Aorta (tissue), 5 donors: ENCODE measurements at places on chromosomes 4 and X.

- no peak for DNase-seq
Observed at GRCh38 chr4:148790691-148791090, 348.5 kb upstream of the NR3C2 start.

GRCh38 chrX:107718156-107718621 lies 57.4 kb downstream of the TSC22D3 start:
- DNase-seq, result peak; percentile 76

DNA sequence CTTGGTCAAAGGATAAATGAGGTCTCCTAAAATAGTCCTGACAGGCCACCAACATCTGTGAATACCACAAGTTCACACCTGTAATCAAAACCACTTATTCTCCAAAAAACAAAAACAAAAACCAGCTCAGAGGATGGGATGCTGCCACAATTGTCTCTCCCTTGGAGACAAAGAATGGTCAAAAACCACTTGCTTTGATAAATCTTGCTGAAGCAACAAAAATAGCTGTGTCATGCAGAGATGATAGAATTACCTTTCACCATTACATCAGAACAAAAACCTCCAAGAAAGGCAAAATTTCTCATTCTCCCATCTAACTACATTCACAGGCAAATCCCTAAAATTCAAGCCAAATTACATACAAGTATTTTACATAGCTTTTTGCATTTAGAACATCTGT lies 180.4 kb downstream of the MAML3 start:
- no peak for DNase-seq

DNA sequence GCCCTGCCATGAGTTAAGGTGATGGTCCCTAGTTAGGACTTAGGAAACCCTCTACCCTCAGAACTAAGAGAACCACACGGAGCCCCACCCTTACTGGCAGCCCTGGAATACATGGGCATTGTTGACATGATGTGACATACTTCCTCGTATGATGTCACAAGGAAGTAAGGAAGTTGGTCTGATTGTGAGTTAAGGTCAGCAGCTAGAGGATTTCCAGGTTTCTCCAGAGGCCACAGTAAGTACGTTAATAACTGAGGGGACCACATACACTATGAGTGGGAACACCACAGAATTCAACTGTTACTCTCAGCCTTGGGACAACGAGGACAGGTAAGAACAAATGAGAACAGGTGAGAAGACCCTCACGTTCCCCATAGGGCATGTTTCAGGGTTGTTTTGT lies at the start of gene MAGEB5:
Gene MAGEB5 (plus strand): TSS at position 301 of the 400 bp plus-strand sequence. CDS start 1,133 bp downstream, outside the sequence.
- DNase-seq, result no peak

DNA sequence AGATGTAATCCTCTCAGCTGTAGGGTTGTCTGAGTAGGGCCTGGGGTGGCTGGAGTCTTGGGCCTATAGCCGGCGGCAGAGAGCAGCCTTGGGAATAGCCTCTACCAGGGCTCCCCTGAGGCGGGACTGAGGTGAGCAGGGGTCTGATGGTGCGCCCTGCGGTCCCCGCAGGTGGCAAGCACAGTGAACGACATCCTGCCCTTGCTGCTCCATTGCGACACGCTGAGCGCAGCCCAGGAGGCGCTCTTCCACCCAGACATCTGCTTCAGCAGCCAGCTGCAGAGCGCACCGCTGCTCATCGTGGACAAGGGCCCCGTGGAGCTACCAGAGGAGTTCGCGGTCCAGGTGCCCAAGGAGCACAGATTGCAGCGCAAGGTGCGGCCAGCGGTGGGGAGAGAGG lies 317.0 kb downstream of the ADGRL3 start:
- peak; percentile 73 for DNase-seq

DNA sequence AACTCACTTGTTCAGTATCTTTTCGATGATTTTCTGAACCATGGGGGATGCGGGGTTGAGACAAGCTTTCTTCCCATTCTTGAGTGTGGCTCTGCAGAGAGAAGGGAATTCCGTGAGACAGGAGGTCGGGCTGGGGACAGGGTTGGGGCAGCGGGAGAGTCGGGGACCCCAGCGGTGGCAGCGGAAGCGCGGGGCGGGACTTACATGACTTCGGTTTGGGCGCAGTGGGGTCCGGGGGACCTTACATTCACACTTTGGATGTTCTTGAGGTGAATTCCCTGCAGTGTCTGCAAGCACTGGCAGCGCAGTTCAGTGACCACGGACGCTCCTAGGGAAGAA lies 434 bp downstream of the CXCL3 start:
- peak; percentile 72 for DNase-seq

DNA sequence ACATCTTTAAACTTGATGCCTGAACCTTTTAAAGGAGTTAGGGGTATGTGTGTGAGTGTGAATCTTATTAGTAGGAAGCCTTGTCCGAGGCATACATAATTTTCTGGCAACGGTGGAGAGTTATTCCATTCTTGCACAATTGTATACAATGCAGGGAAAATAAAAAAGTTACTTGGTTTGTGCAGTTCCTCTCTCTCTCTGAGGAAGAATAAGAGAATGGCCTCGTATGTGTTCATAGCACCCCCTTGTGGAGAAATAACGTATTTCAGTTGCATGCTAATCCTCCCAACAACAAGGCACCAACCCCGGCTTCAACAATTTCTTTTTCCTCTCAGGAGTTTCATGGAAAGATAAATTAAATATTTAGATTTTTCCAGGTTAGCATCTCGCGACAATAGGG lies 33.7 kb upstream of the FGF13 start:
- DNase-seq, result no peak

GRCh38 chrX:72130762-72131250 lies 909 bp downstream of the RTL5 start:
- DNase-seq, result peak; percentile 78

DNA sequence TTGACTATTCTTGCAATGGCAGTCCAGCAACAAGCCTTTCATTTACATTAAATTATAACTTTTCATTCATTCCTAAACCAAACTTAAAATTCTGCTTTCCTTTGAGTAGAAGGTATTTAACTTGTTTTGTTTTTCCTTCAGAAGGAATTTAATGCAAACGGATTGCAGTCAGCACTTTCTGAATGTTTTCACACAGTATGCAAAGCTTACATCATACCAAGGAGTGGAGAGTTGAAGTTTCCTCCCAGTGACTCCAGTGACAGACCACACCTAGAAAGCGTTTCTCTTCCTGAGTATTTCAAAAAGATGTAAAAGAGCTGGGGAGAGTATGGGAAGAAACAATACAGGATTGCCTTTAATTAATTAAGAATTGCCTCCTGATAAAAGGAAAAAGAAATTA lies 8.1 kb downstream of the EPGN start:
- DNase-seq, result no peak

DNA sequence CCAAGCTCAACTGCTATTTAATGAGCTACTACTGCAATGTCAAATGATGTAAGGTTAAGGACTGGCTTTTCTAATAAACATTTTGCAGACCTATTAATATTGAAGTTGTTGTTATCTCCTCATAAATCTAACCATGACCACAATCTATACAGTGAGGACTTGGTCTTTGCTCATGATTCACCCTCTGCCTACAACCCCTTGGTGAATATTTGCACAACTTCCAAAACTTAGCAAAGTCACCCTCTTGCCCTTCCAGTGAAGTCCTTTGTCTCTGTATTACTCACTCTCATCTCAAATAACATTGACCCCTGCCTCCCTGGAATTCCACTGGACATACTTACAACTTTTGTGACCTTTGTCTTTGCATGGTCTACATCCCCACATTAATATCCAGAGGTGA lies 204.5 kb downstream of the KCNIP4 start:
- DNase-seq, result no peak

- peak; percentile 49 for DNase-seq
Observed at GRCh38 chrX:153625271-153626024, 21.6 kb upstream of the DUSP9 start.

DNA sequence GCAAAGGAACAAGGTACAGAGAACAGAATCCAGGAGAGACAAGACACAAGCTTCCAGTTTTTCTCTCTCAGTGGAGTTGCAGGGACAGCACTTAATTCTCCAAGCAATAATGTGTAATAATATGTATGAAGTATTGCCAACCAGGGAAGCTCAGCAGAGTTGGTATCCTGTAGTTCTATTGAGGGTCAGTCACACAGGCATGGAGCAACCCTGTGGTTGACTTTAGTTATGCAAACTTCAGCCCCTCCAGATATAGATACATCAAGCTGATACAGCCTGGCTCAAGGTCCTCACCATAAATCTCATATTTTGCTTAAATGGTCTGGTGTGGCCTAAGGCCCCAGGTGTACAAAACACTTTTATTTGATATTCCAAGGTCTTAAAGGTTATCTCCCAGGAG lies 248.6 kb upstream of the EPHA5 start:
- no peak for DNase-seq

- no peak for DNase-seq
Observed at GRCh38 chr4:158543191-158543590, 21.5 kb downstream of the RXFP1 start.

DNA sequence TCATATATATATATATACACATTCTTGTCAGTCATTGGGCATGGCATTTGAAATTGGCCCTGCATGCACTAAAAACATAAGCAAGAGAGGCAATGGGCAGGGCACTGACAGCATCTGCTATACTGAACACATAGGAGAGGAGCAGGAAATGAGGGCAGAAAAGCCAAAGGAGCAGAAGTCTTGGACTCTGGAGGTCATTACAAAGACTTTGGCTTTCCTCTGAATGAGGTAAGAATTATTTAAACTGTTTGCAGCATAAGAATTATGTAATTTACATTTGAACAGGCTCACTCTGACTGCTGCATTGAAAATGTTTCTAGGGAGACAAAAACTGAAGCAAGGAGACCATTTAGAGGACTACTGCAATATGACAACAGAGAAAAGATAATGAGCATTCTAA lies 396.5 kb downstream of the PRDM5 start:
- no peak for DNase-seq

- no peak for DNase-seq
Observed at GRCh38 chrX:42107495-42108488, 184.4 kb upstream of the CASK start.

DNA sequence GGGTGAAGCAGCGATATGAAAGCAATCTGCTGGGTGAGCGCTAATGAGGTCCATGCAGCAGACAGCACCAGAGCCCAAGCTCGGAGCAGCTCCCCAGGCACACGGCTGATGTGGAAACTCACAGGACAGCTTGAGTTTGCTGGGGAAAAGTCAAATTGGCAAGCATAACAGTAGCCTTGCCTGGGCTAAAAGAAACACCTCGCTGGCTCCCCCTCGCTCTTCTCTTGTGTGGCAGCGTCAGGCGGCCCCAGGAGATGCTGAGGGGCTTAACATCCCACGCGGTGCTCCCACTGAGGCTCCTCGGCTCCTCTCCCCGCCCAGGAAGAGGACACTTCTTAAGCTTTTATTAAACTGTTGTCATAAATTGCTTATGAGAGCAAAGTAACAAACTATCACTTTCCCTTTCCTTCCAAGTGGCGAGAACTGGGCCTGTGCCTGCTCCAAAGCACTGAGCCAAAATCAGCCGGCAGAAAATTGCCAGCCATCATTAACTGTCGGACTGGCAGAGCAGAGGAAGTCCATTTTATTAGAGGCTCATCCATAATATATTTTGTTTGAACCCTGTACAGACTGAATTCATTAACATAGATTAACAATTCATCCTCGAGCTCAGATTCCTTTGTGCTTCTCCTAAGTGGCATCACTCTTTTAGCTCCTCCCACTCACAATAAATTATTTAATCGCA lies 111.4 kb downstream of the TSPAN5 start:
- DNase-seq, result no peak

DNA sequence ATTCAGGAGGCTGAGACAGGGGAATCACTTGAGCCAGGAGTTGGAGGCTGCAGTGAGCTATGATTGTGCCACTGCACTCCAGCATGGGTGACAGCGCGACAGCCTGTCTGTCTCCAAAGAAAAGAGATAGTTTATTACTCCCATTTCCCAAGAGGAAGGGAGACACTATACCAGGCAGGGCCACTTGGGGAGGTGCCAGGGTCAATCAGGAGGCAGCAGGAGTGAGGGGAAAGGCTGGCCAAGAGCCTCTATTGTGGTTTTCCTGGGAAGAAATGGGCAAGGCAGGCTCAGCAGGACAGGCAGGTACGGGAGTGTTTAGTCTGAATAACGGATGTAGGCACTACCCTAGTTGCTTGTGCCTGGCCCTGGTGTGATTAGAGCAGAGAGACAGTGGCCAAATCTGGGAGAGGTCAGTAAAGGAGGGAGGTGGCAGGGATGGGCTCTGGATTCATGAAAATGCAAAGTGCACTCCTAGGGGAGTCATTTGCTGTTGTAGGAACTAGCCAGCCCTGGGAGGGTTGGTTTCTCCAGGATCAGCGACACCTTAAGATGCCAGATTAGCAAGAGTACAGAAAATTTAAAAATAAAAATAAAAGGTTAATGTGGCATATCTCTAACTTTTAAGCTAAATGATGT lies 20.2 kb upstream of the CDKN2AIP start:
- no peak for DNase-seq

DNA sequence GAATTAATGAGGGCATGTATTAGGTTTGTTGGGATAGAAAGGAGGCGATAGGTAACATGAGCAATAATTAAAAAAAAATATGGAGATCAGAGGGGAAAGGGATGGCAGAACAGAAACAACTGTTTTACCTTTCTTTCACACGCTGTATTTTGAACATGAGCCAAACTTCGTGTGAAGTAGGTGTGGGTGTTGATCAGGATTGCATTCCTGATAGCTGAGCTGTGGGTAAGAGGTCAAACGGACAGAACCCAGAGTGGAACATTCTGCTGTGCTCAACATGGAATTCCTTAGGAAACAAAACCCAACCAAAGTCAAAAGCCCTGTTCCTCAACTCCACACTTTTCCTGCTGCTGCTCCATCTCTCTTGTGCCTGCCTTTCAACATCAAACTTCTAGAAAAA lies 162.5 kb upstream of the CASK start:
- no peak for DNase-seq

DNA sequence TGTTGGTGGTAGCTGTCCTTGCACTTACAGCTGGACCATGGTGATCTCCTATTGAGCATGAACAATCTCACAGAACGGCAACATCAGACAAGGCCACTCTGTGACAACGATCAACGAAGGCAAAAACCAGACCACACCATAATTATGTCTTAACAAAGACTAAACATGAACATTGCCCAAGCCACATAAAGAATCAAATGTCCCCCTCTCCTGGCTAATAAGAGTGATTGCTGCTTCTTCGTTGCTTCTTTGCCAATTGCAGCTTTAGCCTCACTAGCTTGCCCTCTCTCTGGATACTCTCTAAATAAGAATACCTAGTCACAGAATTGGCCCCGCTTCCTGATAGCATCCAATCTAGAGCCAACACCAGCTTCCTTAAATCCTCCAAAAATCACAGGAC lies 41.5 kb upstream of the PGRMC1 start:
- no peak for DNase-seq
